ENCODE measurements at places on chromosomes 11 and 22. TPM values are rescaled to one million over a fixed set of nuclear protein-coding genes. Genes with fewer than 3 reads are reported as not detected.

- DNase-seq: no peak
Measured at GRCh38 chr11:112294688-112295340, 34.2 kb upstream of the PLET1 start.

- no peak for DNase-seq
Measured at GRCh38 chr11:125910226-125910849, 6.0 kb downstream of the DDX25 start.

ZNRF3 gene
- total RNA-seq: 7.4 TPM

MS4A6E gene
- total RNA-seq: not detected

DNA sequence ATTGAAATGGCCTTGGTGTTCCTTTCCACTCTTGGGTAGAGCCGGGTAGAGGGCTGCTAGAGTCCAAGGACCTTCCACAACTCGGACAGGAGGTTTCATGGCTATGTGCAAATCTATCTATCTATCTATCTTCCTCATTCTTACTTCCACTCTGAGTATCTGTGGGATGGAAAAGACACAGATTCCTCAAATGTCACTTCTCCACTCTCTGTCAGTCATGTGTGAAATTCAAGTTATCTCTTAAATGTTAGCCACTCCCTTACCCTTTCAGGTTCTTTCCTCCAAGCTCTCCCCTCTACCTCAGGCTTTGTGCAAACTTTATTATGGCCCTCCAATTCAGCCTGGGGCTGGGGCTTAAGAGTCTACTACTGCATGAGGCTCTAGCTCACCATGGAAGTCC lies 84.3 kb downstream of the GDPD4 start:
- no peak for DNase-seq

GRCh38 chr11:94325681-94326080 lies 21.3 kb downstream of the IZUMO1R start:
- no peak for DNase-seq

DNA sequence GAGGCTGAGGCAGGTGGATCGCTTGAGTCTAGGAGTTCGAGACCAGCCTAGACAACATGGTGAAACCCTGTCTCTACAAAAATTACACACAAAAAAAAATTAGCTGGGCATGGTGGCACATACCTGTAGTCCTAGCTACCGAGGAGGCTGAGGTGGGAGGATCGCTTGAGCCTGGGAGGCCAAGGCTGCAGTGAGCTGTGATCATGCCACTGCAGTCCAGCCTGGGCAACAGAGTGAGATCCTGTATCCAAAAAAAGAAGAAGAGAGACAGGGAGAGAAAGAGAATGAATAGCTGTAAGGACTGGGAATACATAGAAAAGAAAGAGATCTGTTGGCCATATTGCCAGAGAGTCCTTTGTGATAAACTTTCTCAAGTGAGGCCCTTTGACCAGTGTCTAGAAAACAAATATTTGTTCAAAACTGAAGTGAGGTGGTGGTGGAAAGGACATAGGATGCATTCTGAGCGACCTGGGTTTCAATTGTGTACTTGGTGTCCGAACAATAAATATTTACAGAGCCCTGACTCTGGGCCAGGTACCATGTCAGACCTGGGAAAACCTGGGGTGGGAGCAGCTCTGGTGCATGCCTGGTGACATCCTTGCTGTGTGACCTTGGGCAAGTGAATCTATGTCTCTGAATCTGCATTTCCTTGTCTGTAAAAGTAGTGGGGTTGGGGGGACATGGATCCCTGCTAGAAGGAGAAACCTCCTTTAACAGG lies 89.6 kb upstream of the CRYBB3 start:
- DNase-seq: no peak

DNA sequence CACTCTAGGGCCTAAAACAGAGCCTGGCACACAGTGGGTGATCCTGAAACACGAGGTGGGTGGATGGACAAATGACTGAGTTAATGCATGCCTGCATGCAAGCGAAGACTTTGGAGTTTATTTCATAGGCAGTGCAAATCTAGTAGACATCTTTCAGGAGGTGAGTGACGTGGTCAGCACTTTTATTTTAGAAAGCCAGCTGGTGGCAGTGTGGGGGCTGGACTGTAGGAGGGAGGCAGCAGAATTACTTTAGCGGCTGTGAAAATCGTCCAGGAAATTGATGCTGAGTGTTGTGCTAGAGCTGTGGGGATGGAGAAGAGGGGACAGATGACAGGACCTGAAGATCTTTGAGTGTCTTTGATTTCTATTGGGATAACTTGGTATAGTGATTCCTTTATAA lies 47.1 kb downstream of the BMAL1 start:
- no peak for DNase-seq

DNA sequence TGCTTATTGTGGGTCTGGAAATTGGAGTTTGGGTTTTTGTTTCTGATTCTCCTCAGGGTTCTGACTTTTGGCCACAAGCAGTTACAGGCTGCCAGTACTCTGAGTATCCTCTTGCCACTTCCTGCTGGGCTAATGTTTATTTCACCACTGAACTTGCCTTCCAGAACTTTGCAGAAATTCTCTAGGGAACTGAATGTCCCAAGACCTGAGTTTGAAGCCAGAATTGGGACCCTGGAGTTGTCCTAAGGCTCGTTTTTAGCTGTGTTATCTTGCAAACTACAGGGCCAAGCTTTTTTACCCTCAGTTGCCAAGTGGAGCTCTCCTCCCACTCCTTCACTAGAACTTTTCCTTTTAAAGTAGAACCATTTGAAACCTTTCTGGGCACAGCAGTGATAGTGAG lies 89.9 kb downstream of the FAT3 start:
- DNase-seq: no peak

ANGPTL5 gene
- total RNA-seq: 0.39 TPM

GRCh38 chr11:47176328-47177228 lies at the start of gene ARFGAP2:
Gene ARFGAP2, minus strand, starts transcription at chr11:47176879. Its CDS starts 26 bp downstream, at chr11:47176853.
- peak; percentile 96 for DNase-seq

- DNase-seq: peak; percentile 58
Measured at GRCh38 chr22:33921525-33922348, 1.5 kb upstream of the LARGE1 start.

All from skin of body (tissue), 3 donors.